ENCODE measurements at places on chromosomes 5 and 9.

DNA sequence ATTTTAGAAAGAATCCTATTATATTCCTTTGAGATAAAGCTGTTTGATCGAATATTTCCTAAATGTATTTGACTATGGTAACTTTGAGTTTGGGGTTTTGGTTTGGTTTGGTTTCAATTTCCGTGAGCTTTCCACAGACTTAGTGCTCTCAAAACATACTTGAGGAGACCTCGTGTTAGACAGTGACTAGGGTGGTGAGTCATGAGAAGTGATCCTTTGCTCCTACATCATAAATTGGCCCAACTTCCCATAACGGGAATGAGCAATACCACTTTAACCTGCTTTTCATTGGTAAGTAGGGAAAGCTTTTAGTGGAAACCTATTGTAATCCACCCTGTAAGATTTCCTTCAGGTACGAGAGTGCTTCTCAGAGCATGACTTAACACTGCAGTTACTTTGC is 3.8 kb upstream of the RASEF start:
- DNase-seq: peak; percentile 76

- no peak for DNase-seq
Observed at GRCh38 chr9:95249986-95250385, 67.5 kb downstream of the FANCC start.

- DNase-seq: no peak
Observed at GRCh38 chr5:1757511-1757910, 42.1 kb downstream of the MRPL36 start.

GRCh38 chr5:149464796-149465489 is 85.9 kb upstream of the IL17B start:
- DNase-seq: peak; percentile 38

- DNase-seq: no peak
Observed at GRCh38 chr9:14783358-14783757, 60.8 kb upstream of the CER1 start.

- no peak for DNase-seq
Observed at GRCh38 chr5:43051684-43052083, 11.6 kb upstream of the ANXA2R start.

DNA sequence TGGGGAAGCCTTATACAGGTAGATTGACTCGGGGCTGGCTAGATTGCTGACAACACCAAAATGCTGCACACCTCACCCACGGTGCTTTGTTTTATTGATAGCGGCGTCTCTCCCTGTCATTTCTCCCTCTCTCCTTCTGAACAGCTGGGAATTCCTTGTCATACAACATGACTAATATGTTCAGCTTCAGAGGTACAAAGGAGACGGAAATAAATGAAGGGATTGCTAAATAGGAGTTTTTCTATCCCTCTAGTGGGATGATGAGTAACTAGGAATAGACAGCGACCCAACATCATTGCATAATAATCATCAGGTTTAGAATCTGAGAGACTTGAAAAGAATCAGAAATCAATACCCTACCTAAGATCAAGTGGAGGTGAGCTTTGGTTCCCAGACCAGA is 337.7 kb upstream of the PANK3 start:
- DNase-seq: no peak

DNA sequence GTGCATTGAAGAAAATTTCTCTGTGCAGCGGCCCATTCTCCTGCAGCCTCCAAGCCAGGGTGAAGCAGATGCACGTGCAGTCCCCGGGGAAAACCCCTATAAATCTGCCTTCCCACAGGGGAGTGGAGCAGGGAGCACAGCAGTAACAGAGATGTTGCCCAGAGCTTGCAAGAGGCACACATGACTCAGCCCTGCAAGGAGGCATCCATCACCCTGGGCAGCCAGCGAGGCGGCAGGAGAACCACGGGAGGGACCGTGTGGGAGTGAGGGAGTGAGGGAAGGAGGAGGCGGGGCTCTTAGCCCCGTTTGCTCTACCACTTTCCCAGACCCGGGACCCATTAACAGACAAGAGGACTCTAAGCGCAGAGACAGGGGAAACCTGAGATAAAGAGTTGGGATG is 96.2 kb upstream of the ARAP3 start:
- DNase-seq: no peak

DNA sequence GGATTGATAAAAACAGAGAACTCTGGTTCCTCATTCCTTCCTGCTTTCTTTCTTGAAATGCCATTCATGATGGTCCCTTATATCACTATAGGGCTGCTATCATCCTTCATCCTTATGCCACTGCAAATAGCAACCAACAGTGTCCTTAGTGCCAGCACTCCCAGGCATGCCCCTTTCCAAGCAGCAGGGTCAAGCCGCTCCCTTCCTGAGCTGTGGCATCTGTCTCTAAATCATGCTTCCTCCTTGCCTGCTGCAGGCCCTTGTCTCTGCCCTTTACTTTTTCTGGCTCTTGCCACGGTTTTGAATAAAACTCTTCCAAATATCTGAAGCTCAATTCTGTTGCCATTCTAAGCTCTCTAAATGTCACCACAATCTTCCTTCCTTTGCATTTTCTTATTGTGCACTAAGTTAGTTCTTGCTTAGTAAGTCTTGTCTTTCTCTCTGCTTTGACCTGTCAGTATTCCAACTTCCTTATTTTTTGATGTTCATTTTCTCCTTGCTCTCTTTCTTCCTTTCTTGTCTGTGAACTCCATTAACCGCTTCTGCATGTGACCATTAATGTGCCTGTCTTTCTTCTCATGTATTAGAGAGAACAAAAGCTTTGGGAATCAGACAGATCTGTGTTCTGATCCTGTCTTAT is 19.9 kb downstream of the TLR4 start:
- no peak for DNase-seq

GRCh38 chr5:113675166-113675565 is 161.7 kb downstream of the YTHDC2 start:
- no peak for DNase-seq

GRCh38 chr9:99878651-99879050 is 27.8 kb upstream of the STX17 start:
- no peak for DNase-seq

All from fibroblast of gingiva (primary cell).